Activated CD4-positive, alpha-beta memory T cell treated with anti-CD3 and anti-CD28 coated beads for 36 hours (primary cell): ENCODE measurements at places on chromosomes 7 and 10.

DNA sequence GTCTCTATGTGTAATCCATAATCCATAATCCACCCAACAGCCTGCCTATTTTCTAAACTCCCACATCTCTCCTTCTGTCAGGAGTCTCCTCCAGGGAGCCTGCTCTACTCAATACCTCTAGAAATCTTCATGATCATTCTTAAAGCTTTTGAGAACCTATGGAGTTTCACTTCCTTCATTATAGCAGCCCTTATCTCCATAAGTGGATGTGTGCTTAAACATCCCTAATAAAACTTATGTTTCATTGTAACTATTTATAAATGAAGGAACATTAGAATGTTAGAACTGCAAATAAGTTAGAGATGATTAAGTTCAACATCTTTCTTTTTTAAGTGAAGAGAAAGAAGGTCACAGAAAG lies 8.5 kb downstream of the CPED1 start:
- DNase-seq: no peak

DNA sequence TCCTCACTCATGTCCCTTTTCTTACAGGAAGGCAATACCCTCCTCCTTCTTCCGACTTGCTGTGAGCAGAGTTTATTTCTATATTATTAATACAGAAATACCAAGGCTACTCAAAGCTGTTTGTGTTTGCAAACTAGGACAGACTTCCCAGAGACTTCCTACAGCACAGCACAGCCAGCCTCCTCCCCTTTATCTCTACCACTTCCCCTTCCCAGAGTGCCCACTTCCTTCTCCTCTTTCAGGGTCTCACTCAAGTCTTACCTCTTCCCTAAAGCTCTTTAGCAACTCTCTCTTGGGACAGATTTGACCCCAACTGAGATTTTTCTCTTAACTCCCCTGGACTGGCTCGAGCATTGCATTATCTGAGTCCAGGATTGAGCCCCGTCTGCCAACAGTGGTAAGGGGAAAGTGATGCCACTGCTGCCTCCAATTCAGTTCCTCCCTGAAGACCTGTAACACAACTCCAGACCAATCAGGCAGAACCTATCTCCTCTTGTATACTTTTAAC lies 5.5 kb upstream of the LRGUK start:
- no peak for DNase-seq

- DNase-seq: no peak
Measured at GRCh38 chr10:3141351-3142005, 31.1 kb downstream of the PITRM1 start.

GRCh38 chr7:130490311-130490791 lies 1.5 kb upstream of the MEST start:
- DNase-seq: no peak

GRCh38 chr7:3431306-3431705 lies 130.3 kb downstream of the SDK1 start:
- DNase-seq: no peak

- DNase-seq: no peak
Measured at GRCh38 chr7:32164341-32164996, 94.3 kb upstream of the PDE1C start.

- DNase-seq: no peak
Measured at GRCh38 chr7:135965602-135966001, 11.6 kb downstream of the MTPN start.

DNA sequence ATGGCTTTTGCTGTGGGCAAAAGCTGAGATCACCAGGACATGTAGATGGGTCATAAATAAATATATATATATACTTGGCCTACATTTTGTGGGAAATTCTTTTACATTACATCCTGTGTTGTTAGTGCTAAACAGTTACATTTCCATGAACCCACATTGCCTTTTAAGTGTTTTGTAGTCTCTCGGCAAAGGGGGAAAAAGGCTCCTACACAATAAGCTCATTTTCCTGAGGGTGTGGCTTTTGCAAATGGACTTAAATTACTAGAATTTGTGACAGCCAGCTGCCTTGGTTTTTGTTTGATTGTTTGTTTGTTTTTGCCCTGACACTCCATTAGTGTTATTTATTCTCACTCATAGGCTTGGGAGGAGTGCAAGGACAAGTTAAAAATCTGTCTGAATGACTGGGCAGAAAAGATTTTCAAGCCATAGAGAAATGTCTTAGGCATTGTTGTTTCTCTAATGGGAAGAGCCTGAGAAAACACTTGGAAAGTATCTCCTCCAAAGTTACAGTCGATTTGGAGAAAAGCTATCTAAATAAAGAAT lies 128.8 kb downstream of the DGKB start:
- no peak for DNase-seq

DNA sequence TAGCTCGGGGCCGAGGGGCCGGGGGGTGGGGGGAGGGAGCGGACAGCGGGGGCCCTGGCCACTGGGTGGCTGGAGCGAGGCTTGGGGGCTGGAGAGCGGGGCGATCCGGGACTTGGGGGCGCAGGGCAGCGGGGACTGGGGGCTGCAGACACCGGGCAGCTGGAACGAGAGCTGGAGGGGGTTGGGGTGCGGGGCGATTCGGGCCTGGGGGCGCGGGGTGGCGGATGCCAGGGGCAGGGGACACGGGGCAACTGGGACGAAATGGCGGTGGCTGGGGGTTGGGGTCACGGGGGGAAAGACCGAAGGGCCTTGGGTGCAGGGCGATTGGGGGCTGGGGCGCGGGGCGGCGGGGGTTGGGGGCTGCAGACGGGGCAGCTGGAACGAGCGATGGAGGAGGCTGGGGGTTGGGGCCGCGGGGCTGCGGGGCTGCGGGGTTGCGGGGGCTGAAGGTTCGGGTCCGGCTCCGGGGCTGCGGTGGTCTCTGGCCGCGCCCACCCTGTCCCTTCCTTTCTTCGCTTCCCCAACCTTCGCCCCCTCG lies 590 bp downstream of the COL26A1 start:
- no peak for DNase-seq

- no peak for DNase-seq
Measured at GRCh38 chr10:84540022-84540616, 211.7 kb downstream of the CCSER2 start.

DNA sequence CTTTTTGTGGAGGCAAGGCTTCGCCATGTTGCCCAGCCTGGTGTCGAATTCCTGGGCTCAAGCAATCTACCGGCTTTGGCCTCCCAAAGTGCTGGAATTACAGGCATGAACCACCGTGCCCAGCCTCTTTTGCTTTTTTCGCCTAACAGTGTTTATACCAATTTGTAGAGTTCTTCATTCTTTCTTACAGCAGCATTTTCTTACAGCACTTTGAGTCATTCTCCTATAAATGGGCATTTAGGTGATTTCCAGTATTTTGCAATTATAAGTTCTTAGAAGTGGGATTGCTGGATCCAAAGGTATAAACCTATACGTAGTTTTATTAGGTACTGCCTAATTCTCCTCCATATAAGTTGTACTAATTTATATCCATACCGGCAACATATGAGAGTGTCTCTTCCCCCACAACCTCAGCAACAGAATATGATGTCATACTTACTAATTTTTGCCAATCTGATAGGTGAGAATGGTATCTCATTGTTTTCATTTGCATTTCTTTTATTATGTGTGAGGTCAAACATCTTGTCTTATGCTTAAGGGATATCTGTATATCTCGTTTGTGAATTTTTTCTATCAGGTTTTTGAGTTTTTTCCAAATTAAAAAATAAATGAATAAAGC lies 39.1 kb downstream of the SUFU start:
- no peak for DNase-seq

DNA sequence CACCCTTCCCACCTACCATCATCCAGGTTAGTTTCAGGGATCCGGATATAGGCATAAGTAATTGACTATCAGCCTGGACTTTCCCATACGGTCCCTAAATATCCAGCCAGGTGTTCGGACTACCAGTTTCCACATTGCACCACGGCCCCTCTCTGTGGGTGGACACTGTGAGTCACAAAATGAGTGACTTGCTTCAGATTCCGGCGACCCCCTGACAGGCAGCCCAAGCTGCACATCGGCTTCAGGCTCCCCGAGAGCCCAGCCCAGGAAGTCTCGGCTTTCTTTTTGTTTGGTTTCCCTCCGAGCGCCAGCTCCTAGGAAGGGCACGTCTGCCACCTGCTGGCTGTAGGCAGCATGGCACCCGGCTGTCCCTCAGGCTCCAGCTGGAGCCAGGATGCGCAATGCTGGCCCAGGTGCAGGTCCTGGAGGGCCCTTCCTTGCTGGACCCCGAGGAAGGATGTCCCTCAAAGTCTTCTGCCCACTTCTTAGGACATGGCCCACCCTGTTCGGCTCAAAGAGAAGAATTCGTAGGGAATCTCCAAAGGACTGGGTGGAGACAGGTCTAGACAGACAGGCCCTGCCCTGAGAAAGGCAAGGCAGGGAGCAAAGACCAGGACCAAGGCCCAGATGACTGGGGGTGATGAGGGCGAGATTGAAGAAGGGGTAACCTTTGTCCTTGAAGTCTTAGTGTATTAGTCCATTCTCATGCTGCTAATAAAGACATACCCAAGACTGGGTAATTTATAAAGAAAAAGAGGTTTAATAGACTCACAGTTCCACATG lies 10.6 kb downstream of the HABP2 start:
- peak; percentile 78 for DNase-seq

- DNase-seq: no peak
Measured at GRCh38 chr7:52771177-52771576, 264.3 kb upstream of the POM121L12 start.

GRCh38 chr7:35816514-35816913 lies 15.7 kb downstream of the SEPTIN7 start:
- DNase-seq: no peak

DNA sequence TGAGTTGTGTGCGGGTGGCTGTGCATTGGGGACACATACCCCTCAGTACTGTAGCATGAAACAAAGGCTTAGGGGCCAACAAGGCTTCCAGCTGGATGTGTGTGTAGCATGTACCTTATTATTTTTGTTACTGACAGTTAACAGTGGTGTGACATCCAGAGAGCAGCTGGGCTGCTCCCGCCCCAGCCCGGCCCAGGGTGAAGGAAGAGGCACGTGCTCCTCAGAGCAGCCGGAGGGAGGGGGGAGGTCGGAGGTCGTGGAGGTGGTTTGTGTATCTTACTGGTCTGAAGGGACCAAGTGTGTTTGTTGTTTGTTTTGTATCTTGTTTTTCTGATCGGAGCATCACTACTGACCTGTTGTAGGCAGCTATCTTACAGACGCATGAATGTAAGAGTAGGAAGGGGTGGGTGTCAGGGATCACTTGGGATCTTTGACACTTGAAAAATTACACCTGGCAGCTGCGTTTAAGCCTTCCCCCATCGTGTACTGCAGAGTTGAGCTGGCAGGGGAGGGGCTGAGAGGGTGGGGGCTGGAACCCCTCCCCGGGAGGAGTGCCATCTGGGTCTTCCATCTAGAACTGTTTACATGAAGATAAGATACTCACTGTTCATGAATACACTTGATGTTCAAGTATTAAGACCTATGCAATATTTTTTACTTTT lies 1.8 kb downstream of the DDIT4 start:
- peak; percentile 59 for DNase-seq

- DNase-seq: no peak
Measured at GRCh38 chr10:11379771-11380170, 231.7 kb downstream of the USP6NL start.

DNA sequence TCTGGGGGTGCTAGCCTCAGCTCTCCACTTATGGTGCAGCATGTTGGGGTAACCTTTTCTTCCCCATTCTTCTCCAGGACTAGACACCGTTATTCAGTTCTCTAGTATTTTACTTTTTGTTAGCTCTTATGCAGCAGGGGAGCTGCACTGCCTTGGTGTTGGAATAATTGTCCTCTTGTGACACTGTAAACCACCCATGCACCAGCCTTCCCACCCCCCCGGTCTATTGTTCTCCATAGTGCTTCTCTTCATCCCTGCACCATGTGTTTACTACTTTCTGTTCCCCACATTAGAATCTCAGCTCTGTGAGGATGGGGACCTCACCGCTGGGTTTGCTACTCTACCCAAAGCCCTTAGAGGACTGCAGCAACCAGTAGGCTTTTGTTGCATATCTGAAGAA lies 230.7 kb downstream of the RPS24 start:
- DNase-seq: no peak

GRCh38 chr10:64334084-64334483 lies 812.9 kb downstream of the REEP3 start:
- DNase-seq: no peak

DNA sequence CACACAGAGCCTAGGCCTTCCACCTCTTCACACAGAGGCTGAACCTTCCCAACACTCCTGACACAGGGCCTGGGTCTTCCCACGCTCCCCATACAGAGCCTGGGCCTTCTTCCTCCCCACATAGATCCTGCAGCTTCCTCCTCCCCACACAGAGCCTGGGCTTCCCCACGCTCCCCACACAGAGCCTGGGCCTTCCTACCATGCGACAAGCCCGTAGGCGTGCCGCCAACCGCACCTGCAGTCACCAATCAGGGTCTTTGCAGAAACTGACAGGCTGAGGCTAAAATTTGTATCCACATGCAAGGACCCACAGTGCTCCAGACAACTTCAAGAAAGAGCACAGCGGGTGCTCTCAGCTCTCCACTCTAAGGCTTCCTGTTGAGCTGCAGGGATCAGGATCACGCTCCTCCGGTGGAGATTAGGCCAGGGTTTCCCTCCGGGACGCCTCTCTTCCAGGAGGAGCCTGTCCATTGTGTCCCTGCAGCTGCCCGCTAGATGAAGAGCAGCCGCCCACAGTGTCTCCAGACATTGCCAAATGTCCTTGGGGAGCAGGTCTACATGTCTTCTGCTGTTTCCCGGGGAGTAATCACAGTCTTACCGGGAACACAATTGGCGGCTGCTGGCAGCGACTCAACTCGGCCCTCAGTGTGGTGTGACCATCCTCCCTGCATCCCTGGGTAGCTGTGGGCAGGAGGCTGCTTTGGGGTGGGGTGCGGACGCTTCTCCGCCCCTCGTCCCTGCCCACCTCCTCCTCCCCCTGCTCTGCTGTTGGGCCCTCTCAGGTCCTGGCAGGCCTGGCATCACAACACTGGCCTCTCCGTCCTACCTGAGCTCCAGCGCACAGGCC lies 9.7 kb downstream of the CFAP46 start:
- DNase-seq: no peak
